Urinary bladder (tissue), 4 donors: ENCODE measurements at places on chromosomes 1 and 21. TPM values are rescaled to one million over a fixed set of nuclear protein-coding genes. Genes with fewer than 3 reads are reported as not detected.

ADAR gene
- 59.1 TPM for polyA plus RNA-seq

ZNF691 gene
- polyA plus RNA-seq = 12.0 TPM

CAMSAP2 gene
- polyA plus RNA-seq = 15.2 TPM

LYPD8 gene
- polyA plus RNA-seq = not detected

SLC25A34 gene
- 1.3 TPM for polyA plus RNA-seq

FMOD gene
- 46.0 TPM for polyA plus RNA-seq

CRYBG2 gene
- 3.3 TPM for polyA plus RNA-seq

TEKT2 gene
- 0.13 TPM for polyA plus RNA-seq

CHIT1 gene
- not detected for polyA plus RNA-seq

CYP2J2 gene
- 4.1 TPM for polyA plus RNA-seq

BARHL2 gene
- not detected for polyA plus RNA-seq

KIF14 gene
- 0.09 TPM for polyA plus RNA-seq

DNA sequence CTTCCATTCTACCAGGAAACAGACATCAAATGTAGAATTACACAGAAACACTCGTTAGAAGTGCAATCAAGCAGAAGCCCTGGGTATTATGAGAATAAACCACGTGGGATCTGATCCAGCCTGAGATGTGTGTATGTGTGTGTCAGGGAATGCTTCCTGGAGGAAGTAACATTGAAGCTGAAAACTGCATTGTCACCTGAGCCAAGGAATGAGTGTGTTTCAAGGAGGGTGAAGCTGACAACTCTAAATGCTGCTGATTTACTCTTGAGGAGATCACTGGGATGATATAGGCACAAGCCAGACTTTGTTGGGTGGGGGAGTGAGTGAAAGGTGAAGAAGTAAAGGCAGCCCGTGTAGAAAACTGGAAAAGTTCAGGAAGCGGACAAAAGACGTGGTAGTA lies 27.6 kb downstream of the FAAH start:
- no peak for DNase-seq

GRCh38 chr1:87795615-87796337 lies 467.1 kb downstream of the LMO4 start:
- DNase-seq = no peak

GRCh38 chr1:35688161-35688560 lies 30.5 kb downstream of the C1orf216 start:
- DNase-seq = no peak

GRCh38 chr1:215875712-215876111 lies 308.6 kb downstream of the KCTD3 start:
- DNase-seq = no peak

DNA sequence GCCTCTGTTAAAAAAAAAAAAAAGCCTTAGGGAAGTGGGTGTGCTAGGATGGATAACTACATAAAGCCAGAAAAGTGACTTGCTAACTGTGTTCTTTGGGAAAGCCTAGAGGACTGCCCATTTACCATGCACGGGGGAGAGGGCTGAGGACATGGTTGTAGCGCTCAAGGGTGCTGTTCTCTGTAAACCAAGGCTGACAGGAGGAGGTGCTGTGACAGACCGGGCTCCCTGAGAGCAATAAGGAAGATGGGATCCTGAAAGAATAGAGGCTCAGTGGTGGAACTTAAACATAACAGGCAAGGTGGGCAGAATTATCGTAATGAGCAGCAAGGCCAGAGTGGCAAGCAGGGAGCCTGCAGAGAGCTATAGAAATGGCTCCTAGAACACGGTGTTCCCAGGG lies 98.5 kb upstream of the DISP3 start:
- no peak for DNase-seq

DNA sequence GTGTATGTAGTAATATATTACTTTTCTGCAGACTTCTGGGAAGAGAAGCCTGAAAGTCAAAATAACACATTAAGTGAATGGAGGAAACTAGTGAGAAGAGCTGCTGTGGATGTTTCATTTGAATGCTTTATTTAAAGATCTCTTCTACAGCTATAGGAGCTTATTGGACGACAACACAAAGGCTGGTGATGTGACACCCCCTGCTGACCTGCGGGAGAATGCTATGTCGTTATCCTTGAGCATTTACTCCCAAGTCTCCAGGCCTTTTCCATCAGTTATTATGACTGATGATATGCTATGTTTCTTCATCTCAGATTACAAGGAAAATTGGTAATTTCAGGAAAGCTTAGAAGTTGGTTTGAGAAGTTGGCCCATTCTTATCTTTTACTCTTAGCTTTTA lies 22.3 kb upstream of the PLA2G4A start:
- DNase-seq = no peak

- no peak for DNase-seq
These were observed 14.7 kb downstream of the OVGP1 start for GRCh38 chr1:111412839-111413238.

DNA sequence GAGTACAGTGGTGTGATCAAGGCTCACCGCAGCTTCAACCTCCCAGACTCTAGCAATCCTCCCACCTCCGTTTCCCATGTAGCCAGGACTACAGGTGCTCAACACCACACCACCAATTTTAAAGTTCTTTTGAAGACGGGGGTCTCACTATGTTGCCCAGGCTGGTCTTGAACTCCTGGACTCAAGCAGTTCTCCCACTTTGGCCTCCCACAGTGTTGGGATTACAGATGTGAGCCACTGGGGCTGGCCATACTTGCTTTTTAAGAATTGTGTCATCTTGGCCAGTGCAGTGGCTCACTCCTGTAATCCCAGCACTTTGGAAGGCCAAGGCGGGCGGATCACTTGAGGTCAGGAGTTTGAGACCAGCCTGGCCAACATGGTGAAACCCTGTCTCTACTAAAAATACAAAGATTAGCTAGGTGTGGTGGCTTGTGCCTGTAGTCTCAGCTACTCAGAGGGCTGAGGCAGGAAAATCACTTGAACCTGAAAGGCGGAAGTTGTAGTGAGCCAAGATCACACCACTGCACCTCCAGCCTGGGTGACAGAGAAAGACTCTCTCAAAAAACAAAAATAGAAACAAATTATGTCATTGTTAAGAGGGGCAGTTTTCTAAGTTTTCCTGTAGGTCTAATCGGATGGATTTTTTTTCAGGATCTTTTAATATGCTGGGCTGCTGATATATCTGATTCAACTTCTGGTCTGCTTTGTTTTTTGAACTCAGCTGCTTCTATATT lies 18.7 kb downstream of the AK4 start:
- DNase-seq = no peak

DNA sequence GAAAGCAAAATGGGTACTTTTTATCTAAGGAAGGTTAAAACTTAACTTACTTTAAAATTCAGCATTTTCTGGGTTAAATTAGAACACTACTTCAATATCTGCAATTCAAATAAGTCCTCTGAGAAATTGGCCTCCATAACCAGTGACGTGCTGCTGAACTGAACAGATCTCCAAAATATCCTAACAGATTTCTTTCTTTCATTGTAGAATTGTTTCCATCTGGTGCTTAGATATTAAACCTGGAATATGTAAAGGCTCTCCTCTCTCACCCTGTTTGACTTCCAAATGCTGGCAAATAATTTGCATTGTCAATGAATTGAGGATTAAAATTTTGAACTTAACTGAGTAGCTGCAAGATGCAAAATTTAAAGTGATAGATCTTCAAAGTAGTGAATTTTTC lies 316.9 kb upstream of the CXADR start:
- DNase-seq = peak; percentile 13

DNA sequence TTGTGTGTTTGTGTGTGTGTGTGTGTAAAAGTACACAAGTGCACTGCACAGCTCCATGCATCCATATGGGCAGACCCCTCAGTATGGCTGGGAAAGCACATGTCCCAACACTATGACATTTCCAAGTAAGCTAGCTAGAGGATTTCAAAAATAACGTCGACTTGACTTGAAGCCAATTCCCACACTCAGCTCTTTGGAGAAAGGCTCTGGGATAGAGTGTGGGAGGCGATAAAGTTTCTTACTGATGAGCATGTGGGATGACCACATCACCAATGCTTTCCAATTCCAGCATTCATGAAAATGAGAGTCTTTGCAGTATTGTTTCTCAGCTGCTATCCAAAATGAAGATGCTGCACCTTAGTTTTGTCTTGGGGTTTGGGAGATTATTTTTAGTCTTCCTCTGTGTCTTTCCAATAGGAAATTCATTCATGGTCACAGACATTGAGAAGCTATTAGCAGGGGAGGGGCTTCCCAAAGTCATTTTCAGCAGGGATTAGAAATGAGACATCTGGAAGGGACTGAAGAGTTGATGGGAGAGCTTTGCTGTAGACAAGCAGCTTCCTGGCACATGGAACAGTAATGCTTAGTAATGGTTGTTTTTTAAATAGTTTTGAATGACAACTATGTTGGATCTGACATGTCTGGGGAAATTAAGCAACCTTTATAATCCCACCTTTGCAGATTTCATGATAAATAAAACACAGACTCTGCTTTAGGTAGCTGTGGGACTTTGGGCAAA lies 143.5 kb downstream of the ASTN1 start:
- peak; percentile 36 for DNase-seq

DNA sequence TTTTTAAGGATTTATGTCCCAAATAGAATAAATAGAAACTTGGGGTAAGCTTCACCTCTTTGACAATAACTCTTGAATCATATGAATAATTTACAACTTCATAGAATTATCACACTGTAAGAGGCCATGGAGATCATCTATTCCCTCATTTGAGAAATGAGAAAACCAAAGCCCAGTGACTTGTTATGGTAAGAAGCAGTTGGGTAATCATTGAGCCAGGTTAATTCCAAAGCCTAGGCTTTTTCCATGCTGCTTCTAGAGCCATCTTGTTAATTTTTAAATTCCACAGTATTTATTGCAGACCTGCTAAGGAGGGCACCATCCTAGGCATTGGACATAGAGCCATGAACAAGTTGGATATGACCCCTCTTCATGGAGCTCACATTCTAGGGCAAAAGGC lies 160.5 kb downstream of the CDC7 start:
- no peak for DNase-seq

DNA sequence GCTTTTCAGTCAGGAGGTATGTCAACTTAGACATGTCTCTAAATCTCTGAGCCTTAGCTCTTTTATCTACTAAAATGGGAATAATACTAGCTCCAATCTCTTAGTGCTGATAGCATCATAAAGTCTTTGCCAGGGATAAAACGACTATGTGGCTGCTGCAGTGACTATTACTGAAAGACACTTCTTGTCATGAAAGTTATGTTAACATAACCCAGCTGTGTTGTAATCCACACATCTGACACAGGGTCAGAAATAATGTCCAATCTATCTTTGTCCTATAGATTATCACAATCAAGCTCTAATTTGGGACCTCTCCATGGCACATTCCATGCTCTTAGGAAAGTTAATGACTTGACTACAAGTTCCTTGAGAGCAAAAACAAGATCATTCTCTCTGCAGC lies 62.8 kb downstream of the JAK1 start:
- no peak for DNase-seq

GRCh38 chr1:39732730-39733129 lies 6.0 kb upstream of the PPIE start:
- no peak for DNase-seq

DNA sequence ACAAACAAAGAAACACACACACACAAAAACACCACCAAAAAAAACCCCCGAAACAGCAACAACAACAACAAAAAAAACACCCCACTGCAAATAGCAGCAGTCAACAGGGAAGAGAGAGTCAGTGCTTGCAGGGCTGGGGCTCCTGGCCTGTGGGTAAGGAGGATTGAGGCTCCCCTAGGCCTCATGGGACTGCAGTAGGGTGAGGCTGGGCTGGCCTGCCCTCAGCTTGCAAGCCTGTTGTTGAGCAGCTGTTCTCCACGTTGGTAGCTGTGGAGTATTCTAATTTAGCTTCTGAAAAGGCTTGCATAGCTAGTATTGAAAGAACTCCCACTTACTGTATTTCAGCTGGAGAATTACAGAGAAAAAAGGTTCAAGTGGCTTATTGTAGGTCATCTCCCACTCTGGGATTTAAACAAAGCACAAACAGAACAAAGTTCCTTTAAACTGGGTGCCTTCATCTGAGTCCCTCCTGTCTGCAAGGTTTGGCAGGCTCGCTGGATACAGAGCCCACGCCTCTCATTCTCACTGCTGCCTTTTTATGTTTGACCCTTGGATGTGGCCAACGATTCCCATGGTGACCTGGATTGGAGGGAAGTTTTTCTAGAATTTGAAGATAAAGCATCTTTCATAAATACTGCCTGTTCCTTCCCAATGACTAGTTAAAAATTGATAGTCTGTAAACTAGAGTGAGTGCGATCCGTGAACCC lies 247.2 kb downstream of the KIF26B start:
- DNase-seq = no peak

DNA sequence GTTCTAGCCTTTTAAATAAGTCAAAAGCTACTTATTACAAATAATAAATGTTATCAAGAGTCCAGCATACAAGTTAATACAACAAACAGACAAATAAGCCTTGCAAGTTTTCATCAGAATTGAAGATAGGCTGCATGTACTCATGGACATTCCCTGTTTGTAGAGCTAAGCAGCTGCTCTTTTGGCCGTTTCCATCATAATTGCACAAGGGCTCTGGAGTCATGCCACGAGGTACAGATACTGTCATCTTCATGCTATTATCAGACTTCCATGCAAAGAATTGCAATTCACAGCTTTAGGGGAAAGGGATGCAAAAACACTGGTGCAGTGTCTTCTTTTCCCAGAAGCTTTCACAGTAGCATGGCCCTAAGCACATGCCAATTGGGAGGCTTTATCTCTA lies 52.8 kb upstream of the TBX15 start:
- DNase-seq = no peak

GRCh38 chr1:27561124-27561899 lies 42.6 kb downstream of the AHDC1 start:
- no peak for DNase-seq

- DNase-seq = no peak
These were observed 168.9 kb downstream of the LMO4 start for GRCh38 chr1:87497380-87498203.

DNA sequence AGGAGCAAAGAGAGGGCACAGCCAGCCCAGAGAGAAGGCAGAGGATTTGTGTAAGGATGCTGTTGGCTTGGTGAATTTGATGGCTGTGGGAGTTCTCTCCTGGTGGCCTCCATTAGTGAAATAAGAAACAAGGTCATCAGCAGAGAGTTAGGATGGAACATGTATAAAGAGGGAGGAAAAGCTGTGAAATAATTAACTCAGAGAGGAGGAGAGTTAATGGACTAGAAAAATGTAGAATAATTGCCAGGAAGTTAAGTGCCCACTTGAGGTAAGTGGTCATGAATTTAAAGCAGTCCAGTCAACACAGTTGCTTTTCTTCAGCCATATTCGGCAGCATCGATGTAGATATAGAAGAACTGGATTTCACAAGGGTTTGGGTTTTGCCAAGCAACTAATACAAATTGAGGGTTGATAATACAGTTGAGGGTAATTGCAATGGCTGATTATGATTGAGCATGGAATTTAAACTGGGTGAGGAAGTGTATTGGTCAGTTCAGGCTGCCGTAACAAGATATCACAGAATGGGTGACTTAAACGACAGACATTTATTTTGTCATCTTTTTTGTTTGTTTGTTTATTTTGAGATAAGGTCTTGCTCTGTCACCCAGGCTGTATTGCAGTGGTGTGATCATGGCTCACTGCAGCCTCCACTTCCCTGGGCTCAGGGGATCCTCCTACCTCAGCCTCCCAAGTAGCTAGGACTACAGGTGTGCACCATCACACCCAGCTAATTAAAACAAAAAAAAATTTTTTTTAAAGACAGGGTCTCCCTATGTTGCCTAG lies 31.7 kb upstream of the KLF17 start:
- no peak for DNase-seq

GRCh38 chr1:201516511-201517127 lies 9.7 kb upstream of the CSRP1 start:
- no peak for DNase-seq

GRCh38 chr1:93537924-93538323 lies 90.0 kb downstream of the FNBP1L start:
- no peak for DNase-seq

- DNase-seq = no peak
These were observed 2.8 kb upstream of the ELOVL1 start for GRCh38 chr1:43370564-43370963.

- no peak for DNase-seq
These were observed 462.9 kb upstream of the ADAMTS5 start for GRCh38 chr21:27429710-27430341.
